ENCODE measurements at places on chromosomes 2 and 18. TPM values are rescaled to one million over a fixed set of nuclear protein-coding genes. Genes with fewer than 3 reads are reported as not detected.

DNA sequence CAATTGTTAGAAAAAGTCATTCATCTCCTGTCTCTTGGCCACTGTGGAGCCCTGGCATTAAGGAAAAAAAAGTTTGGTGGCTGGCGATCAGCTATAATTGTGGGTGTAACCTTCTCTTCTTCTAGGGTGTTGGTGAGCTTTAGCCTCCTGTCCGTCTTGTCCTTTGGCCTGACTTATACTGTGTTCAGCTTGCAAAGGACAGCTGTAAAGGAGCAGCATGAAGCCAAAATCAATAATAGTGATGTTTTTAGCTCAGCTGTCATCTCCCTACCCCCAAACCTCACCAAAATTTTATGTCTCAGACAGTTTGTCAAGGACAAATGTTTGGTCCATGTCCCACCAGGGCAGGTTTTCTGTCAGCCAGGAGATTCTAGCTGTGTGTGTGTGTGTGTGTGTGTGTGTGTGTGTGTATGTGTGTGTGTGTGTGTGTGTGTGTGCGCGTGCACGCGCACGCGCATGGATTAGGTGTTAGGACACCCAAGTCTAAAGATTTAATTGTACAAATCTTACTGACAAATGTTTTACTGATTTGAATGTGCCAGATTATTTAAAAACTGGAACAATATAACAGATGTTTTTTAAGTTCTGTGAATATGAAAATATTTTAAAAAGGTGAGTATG, 109.2 kb downstream of the PTPRM start:
- no peaks in the 10 kb centered on the region for H3K36me3 ChIP-seq
- peak overlapping the region; percentile 78 for H3K27ac ChIP-seq
- H3K4me1 ChIP-seq: peaks cover 12% of the 10 kb centered on the region
- no peak for DNase-seq

DNA sequence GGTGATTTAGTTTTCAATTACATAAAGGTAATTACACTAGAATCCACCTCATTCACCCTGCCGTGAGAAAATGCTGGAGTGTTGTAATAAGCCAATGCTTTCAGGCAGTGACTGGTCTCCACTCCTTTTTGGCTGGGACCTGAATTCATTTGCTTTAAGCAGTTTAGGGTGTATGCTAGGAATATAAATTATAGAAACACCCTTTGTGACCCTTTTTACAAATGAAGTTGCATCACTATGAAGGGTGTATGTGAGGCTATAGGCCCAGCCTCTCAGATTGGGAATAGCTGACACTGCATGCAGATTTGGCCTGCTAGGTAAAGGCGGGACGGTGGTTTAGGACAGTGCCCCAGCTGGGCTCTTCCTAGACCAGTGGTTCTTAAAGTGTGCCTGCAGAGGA, 50.8 kb upstream of the NFE2L2 start:
- H3K27ac ChIP-seq: no peak overlapping the region
- DNase-seq: no peak
- H3K27me3 ChIP-seq: no peaks in the 10 kb centered on the region
- no peaks in the 10 kb centered on the region for H3K36me3 ChIP-seq
- no peaks in the 10 kb centered on the region for H3K4me1 ChIP-seq
- H3K4me3 ChIP-seq: no peak overlapping the region

DNA sequence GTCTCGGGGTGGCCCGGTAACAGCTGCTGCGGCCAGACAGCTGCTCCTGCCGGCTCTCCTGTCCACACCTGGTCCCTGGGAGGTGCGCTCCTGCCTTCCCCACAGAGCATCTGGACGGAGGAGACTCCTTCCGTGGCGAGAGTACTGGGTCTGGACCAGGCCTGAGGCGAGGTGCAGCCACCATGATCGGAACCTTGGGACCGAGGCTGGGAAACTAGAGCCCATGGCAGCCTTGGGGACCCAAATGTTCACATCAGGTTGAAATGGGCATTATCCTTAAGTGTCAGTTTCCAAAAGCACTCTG, 628 bp downstream of the GIGYF2 start:
- H3K4me1 ChIP-seq: peaks cover 25% of the 10 kb centered on the region
- no peak for DNase-seq
- H3K4me3 ChIP-seq: peak overlapping the region; percentile 97
- H3K36me3 ChIP-seq: no peaks in the 10 kb centered on the region
- peak overlapping the region; percentile 99 for H3K27ac ChIP-seq

DNA sequence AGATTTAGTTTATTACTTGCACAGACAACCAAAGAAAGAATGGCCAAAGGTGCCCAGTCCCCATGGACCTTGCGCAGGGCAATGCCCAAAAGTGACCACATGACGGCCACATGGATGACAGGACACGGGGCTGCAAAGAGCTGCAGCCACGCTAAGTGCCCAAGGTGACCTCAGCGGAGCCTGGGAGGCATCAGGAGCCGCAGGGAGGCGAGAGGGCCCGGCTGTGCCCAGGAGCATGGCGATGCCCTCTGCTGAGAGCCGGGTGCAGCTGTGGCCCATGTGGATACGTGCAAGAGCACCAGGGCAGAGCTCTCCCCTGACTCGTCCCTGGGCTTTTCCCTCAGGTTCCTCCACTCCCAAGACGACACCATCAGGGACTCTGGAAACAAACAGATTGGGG, 14.7 kb downstream of the HES6 start:
- no peak overlapping the region for H3K27ac ChIP-seq
- H3K4me1 ChIP-seq: peaks cover 3% of the 10 kb centered on the region
- H3K36me3 ChIP-seq: peaks cover 5% of the 10 kb centered on the region

GRCh38 chr2:112073875-112074274, 18.8 kb downstream of the TMEM87B start:
- H3K4me3 ChIP-seq: no peak overlapping the region
- H3K4me1 ChIP-seq: peaks cover 3% of the 10 kb centered on the region
- no peak overlapping the region for H3K27ac ChIP-seq
- H3K27me3 ChIP-seq: peaks cover 5% of the 10 kb centered on the region
- no peak for DNase-seq

DNA sequence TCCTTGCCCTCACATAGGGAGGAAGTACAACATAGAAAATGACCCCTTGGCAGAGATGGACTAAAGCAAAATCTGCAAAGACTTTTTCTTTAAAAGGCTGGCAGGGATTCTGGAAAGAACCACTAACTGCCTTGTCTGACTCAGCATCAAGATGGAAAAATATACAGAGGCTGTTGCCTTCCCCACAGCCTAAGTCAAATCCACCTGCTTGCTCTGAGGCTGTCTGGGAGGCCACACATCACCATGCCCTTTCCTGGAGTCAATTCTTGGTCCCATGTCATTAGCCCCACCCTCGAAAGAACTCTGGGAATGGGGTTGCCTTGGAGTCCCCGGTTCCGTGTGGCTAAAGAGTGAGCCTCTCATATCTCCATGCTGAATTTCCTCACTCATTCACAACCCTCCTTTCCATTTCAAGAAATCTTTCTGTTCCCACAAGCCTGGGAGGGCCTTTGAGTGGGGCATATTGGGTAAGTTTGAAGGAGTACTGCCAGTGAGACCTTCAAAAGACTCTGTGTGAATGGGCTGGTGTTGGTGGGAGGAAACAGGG, 39.4 kb downstream of the BMP10 start:
- no peak overlapping the region for H3K4me3 ChIP-seq
- H3K27ac ChIP-seq: no peak overlapping the region
- no peak for DNase-seq
- H3K4me1 ChIP-seq: peaks cover 12% of the 10 kb centered on the region
- no peaks in the 10 kb centered on the region for H3K36me3 ChIP-seq

GRCh38 chr18:63832470-63832869, 55.0 kb upstream of the SERPINB2 start:
- no peak overlapping the region for H3K4me3 ChIP-seq
- H3K36me3 ChIP-seq: no peaks in the 10 kb centered on the region
- H3K27me3 ChIP-seq: no peaks in the 10 kb centered on the region
- no peak overlapping the region for H3K27ac ChIP-seq

DNA sequence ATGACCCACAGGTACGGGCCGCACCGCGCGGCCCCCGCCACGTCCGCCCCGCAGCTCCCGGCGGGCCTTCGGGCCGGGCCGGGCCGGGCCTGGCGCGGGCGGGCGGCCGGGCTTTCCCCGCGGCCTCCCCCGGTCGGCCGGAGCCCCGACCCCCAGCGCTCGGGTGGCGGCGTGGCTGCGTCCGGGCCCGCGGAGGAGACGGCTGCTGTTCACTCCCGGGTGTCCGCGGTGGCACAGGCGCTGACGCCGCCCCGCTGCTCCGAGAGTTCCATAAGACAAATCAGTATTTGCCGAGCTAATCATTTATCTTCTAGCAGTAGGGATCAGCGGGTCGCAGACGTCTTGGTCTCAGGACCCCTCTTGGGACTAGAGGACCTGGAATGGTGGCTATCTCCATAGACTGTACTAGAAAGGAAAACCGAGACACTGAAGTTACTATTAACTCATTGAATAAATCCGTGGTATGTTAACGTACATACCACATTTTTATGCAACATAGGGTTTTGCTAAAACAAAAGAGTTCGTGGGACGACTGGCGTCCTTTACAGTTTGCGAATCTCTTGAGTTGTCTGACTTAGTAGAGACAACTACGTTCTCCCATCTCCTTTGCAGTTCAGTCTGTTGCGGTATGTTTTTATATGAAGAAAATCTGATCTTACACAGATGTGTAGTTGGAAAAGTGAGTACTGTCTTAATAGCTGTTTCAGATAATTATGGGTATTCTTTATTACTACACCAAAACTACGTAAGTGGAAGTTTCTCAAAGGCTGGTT, 500 bp downstream of the LIMS1 start:
- DNase-seq: peak; percentile 64
- H3K27me3 ChIP-seq: peaks cover 1% of the 10 kb centered on the region
- no peaks in the 10 kb centered on the region for H3K36me3 ChIP-seq
- H3K27ac ChIP-seq: peak overlapping the region; percentile 56
- peak overlapping the region; percentile 89 for H3K4me3 ChIP-seq
- peaks cover 2% of the 10 kb centered on the region for H3K4me1 ChIP-seq

- peaks cover 2% of the 10 kb centered on the region for H3K27me3 ChIP-seq
- DNase-seq: no peak
- H3K27ac ChIP-seq: no peak overlapping the region
- no peak overlapping the region for H3K4me3 ChIP-seq
Observed at GRCh38 chr18:5693699-5694294, 150.0 kb upstream of the EPB41L3 start.

- DNase-seq: no peak
- H3K27ac ChIP-seq: no peak overlapping the region
- no peaks in the 10 kb centered on the region for H3K36me3 ChIP-seq
- H3K27me3 ChIP-seq: no peaks in the 10 kb centered on the region
Observed at GRCh38 chr18:56161566-56162260, 476.7 kb downstream of the TXNL1 start.

Gene ASAP2
- 49.6 TPM for total RNA-seq

Gene MTCL1
- 100 TPM for total RNA-seq

DNA sequence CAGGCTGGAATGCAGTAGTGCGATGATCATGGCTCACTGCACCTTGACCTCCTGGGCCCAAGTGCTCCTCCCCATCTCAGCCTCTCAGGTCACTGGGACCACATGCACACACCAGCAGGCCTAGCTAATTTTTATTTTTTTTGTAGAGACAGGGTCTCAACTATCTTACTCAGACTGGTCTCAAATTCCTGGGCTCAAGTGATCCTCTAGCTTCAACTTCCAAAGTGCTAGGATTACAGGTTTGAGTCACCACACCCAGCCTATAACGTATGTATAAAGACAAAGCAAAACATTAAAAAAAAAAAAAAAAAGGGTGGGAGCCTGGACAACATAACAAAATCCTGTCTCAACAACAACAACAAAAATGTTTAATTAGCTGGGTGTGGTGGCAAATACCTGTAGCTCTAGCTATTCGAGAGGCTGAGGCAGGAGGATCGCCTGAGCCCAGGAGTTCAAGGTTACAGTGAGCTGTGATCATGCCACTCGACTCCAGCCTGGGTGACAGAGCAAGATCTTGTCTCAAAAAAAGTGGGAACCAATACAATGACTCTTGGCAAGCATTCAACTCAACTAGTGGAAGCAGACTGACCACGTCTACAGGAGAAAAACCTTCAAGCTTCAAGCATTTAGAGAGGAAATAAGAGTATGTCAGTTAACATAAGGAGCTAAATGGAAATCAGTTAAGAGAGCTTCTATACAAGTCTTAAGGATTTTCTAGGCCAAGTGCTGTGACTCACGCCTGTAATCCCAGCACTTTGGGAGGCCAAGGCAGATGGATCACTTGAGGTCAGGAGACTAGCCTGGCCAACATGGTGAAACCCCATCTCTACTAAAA, 2.6 kb downstream of the GTF3C2 start:
- H3K27me3 ChIP-seq: peaks cover 14% of the 10 kb centered on the region
- no peak overlapping the region for H3K27ac ChIP-seq

DNA sequence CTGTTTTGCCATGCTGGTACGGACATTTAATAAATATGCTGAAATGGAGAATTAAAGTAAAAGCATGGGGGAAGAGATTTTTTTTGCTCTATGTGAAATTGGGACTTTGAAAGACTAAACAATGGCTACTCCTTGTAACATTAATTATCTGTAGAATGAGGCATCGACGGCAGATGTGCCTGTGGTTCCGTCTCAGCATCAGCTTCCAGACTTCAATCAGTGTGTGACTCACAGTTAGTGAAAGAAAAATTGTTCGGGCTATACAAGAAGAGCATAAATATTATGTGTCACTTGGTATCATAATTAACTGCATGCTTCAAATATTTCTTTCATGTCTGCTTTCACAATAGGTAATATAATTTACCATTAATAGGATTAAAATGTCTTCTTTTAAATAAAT, 117.0 kb upstream of the SMIM21 start:
- no peak overlapping the region for H3K4me3 ChIP-seq
- H3K27me3 ChIP-seq: peaks cover 2% of the 10 kb centered on the region
- no peaks in the 10 kb centered on the region for H3K4me1 ChIP-seq
- DNase-seq: no peak
- H3K27ac ChIP-seq: no peak overlapping the region

Gene HAAO
- not detected for total RNA-seq

GRCh38 chr18:34624551-34624950, 85.5 kb upstream of the DTNA start:
- H3K4me3 ChIP-seq: no peak overlapping the region
- H3K27ac ChIP-seq: no peak overlapping the region
- DNase-seq: no peak
- no peaks in the 10 kb centered on the region for H3K36me3 ChIP-seq

DNA sequence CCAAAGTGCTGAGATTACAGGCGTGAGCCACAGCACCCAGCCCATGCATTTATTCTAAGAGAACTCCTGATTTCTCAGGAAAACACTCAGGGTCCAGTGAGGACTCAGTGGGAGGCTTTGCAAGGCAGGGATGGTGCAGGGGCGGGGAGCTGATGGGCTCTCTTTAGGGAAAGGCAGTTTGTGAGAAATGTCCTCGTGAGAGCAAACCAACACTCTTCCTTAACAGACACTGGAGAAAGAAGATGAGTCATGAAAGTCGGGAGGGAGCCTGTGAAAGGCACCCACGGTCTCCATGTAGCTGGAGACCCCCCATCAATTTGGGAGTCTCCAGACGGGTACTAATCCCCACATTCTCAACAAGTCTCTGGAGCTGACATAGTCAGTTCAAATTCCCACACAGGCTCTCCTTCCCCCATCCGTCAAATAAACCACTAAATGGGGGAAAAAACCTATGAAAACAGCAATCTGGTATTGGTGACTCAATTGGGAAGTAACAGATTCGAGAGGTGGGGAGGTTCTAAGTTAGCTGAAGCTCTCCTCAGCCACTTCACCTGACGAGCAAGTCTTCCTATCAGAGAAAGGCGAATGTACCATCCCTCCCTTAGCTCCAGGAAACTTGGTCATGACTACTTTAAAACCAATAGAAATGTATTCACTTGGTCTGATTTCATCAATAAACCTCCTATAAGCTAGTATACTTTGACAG, 11.0 kb upstream of the CREG2 start:
- no peak for DNase-seq
- no peak overlapping the region for H3K4me3 ChIP-seq
- H3K27me3 ChIP-seq: peaks cover 7% of the 10 kb centered on the region
- no peaks in the 10 kb centered on the region for H3K36me3 ChIP-seq

Data from glutamatergic neuron (in vitro differentiated cells).